Stimulated activated CD4-positive, alpha-beta T cell treated with anti-CD3 and anti-CD28 coated beads, Interleukin-1b, Interleukin-23, amount 100 ng/mL, for 1 hour (primary cell): ENCODE measurements at places on chromosomes 3 and 15.

DNA sequence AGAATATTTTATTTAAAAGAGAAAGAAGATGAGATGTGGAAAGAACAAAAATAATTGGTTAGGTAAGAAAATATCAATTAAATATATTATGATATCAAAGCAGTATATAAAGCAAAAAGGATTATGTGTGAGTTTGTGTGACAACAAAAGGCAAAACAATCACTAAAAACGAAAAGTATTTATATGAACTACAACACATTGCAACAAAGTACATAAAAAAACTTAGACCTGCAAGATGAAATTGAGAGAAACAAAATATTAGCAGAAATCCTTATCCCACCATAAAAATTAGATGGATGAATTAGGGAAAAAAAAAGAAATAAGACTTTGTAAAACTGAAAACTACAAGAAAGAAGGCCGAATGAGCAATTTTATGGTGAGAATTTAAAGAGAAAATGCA is 27.3 kb upstream of the IGF1R start:
- no peak for DNase-seq

GRCh38 chr15:60899967-60900356 is 329.1 kb downstream of the RORA start:
- no peak for DNase-seq

DNA sequence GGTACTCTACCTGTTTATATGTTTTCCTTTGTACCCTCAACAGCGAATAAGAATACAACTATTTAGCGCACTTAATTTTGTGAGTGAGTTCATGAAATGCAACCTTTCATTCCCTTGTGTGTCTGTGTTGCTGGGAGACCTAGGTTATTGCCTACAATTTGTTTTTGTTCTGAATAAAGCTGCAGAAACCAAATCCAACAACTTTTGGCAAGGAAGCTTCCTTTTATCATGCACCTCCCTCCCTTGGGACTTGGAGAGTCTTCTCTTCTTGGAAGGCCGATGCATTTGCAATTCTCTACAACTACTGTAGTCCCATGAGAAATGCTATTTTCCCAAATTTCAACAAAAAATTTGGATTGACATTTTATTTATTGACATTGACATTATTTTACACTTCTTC is 1002.4 kb upstream of the CADM2 start:
- DNase-seq: no peak

DNA sequence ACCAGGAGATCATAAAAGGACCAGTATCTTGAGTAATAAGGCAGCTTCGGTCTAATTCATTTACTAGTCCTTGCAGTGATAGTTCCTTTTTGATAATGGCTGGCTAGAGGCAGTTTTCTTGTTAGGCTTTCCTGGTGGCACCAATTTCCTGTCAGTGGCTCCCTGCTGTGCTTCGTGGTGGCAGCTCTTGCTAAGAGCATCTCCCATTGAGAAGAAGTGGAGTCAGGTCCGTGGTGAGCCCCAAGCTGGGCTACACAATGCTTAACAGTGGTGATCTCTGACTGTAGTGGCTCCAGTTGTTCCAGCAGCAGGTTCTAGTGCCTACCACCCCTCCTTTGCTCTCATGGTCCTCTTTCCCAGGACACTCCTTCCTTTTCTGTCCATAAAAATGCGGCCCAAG is 111.2 kb downstream of the RAP2B start:
- DNase-seq: no peak

GRCh38 chr3:136942803-136943202 is 15.0 kb upstream of the IL20RB start:
- DNase-seq: no peak

GRCh38 chr3:11140030-11140712 is 14.1 kb upstream of the HRH1 start:
- DNase-seq: no peak
